ENCODE measurements at places on chromosomes 3 and 15.

- DNase-seq, result no peak
These were observed 96.3 kb downstream of the LRRC28 start for GRCh38 chr15:99347574-99347973.

DNA sequence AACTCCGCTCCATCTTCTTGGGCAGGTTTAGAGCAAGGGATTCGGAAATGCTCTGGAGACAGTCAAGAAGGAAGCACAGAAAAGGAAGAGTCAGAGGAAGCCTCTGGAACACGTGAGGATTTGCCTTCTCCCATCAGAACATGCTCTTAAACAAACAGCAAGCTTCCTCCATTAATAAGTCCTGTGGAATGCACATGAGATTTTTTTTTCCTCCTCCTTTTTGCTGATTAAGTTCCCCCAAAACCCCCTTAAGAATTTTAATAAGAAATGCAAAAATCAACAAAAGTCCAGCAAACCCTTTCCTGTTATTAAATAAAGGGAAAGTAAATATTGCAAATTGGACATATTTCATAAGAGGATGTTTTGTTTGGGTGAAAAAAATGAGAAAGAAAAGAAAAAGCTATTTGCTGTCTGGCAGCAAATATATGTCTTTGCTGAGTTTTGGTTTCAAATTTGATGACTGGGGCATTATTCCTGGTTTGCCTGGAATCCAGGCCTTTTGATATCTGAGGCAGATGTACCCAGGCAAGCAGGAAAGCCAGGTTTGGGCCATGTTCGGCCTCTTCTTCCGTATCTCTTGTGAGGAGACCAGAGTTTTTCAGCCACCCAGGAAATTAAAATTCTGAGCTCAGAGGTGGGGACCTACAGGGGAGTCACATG, 7.9 kb upstream of the TSEN2 start:
- no peak for DNase-seq

DNA sequence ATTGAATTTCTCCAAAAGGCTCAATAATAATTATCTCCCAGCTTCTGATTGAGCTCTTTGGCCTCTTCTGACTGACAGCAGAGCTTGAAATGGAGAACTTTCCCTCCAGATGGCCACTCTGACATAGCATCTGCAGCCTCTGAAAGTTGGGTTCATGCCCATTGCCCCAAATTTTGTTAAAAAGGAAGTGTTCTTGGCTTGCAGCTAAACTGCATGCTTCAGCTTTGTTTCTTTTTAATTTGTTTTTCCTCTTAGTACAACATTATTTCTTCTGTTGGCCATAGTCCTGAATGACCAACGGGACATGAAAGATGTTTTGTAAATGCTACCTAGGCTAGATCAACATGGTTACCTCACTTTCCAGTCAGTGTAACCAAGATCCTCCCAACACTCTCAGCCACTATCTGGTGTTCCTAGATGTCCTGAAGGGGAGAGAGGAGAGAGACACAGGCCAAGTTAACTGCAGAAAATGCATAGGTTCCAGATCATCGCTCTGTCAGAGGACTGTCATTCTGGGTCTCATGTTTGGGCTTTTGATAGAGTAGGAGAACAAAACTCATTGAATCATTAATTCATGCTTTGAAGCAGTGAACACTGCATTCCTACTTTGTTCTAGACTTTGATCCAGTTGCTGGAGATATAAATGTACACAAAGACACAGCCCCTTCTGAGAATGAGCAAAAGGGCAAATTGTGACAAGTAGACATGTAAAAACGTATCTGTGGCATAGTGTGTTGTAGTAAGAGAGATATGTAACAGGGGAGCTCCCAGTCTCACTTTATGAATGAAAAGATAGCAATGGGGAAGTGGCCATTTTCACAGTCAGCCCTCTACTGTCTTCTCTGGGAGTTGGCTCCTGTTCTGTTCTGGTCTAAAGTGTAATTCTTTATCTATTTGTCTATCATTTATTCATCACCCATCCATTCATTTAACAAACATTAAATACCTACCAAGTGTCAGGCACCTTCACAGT, 156.2 kb downstream of the ZNF621 start:
- DNase-seq, result no peak

- no peak for DNase-seq
These were observed 90.9 kb downstream of the LSAMP start for GRCh38 chr3:116354382-116354781.

GRCh38 chr3:150703756-150704344, at the start of gene ERICH6:
Gene ERICH6 (minus strand): TSS chr3:150703920. CDS start chr3:150703898, 22 bp downstream.
- DNase-seq, result peak; percentile 89

DNA sequence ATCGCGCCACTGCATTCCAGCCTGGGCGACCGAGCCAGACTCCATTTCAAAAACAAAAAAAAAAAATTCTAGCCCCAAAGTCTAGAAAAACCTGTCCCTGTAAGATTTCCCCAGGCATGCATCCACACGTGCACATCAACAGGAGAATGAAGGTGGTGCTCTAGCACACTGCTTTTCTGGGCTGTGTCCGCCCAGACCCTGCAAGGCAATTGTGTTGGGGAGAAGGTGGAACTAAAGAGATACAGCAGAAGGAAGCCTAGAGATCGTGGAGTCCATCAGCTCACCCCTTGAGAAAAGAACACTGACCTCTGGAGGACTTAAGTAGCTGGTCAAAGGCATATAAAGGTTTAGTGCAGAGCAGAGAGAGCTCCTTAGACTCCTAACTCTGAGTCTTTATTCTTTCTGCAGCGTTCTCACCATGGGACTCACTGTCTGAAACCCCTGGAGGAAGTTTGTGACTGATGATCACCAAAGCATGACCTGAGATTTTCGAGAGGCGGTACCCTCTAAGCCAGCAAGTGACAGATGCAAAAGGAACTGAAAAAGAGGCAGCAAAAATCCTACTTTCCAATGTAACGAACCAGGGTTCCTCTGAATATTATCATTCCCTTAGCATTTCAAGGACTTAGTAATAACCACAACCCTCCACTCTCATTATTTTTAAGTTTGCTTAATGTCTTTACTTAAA, 179.8 kb downstream of the MEX3B start:
- no peak for DNase-seq

GRCh38 chr15:99481951-99482230, 83.9 kb upstream of the MEF2A start:
- no peak for DNase-seq

GRCh38 chr15:68275165-68275746, 2.3 kb upstream of the FEM1B start:
- DNase-seq, result no peak

DNA sequence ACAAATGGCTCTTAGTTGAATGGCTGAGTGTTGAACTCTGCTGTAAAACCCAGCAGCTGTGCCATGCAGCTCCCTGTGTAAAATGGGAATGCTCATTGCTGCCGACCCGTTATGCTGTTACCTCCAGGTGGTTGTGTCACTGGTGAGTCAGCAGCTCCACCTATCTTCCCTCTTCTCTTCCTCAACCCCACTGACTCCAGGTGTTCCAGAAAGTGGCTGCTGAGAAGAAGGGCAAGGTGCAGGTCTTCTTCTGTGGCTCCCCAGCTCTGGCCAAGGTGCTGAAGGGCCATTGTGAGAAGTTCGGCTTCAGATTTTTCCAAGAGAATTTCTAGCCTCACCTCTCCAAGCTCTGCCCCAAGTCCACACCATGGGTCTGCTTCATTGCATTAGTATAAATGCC, 41.9 kb downstream of the NOX5 start:
- DNase-seq, result no peak

- no peak for DNase-seq
These were observed 12.4 kb upstream of the EID1 start for GRCh38 chr15:48865370-48866079.

DNA sequence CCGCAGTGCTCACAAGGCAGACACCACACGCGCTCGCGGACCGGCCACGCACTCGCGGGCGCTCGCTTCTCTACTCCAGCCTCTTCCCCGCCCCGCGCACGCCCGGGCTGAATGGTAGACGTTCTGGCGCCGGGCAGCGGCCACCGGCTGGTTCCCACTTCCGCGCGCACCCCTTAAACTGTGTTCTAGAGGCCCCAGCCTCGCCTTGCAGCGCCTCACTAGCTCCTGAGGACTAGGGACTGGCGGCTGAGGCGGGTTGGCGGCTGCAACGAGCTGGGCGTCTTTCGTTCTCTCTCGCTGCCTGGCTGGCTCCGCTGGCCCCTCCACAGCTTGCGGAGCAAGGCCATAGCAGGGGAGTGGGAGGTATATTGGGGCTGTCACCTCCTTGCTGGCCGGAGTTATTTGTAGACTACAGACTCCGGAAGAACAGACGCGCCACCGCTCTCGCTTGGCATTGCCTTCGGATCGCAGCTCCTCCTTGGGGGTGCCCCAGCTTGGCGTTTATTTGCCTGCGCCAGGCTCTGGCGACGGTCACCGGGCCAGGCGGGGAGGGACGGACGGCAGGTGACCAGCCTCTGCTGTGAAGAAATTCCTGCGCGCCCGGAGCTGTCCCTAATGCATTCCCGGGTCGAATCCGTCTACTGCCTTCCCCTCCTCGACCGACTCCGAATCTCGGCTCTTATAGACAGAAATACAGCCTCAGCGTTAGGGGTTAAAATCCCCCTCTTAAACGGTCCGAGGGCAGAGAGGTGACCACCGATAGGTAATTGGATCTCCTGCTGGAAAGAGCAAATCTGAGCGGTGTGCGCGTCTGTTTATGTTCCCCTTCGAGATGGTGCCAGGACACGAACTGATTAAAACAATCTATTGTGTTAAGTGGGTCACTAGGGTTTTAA, 1.3 kb downstream of the GREM1 start:
- DNase-seq, result no peak

DNA sequence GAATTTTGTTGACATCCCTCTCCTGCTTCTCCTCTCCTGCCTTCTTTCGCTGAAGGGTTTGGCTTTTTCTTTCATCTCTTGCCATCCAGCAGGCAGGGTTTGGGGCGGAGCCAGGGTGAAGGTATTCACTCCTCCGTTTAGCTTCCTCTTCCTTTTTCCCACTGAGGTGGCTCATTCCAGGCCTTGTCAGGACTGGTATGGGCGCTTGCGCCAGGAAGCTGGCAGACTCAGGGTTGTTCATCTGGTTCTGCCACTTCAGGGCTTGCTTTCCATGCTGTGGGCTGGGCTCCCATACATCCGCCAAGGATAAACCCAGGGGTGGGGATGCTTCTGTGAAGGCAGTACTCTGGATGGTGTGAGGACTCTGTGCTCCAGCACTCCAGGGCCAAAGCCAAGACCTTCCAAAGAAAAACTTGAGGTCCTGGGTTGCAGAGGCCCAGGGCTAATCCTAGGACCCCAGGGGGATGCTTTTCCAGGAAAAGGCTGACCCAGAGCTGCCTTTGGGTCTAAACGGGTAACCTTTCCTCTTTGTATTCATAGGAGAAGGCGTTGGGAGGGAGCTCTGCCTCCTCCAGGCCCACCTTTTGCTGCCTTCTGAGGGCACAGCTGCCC, 7.7 kb upstream of the AMOTL2 start:
- DNase-seq, result no peak
